Omental fat pad (tissue), 4 donors: ENCODE measurements at places on chromosomes 1 and 21. TPM values are rescaled to one million over a fixed set of nuclear protein-coding genes. Genes with fewer than 3 reads are reported as not detected.
A peak's percentile ranks its signal among the peaks of the same experiment; 100 is the strongest.

TTC3 gene
- 95.4 TPM for total RNA-seq

SLC1A7 gene
- total RNA-seq = 0.19 TPM

CACNA1S gene
- not detected for total RNA-seq

SLC25A34 gene
- total RNA-seq = 2.5 TPM

CHODL gene
- total RNA-seq = 0.48 TPM

FYB2 gene
- not detected for total RNA-seq

PTPN7 gene
- total RNA-seq = 3.5 TPM

THAP3 gene
- 35.0 TPM for total RNA-seq

LAPTM5 gene
- 205 TPM for total RNA-seq

SCAMP3 gene
- total RNA-seq = 72.9 TPM

CLDN19 gene
- not detected for total RNA-seq

GLMN gene
- total RNA-seq = 7.7 TPM

FNDC5 gene
- total RNA-seq = 0.48 TPM

DNA sequence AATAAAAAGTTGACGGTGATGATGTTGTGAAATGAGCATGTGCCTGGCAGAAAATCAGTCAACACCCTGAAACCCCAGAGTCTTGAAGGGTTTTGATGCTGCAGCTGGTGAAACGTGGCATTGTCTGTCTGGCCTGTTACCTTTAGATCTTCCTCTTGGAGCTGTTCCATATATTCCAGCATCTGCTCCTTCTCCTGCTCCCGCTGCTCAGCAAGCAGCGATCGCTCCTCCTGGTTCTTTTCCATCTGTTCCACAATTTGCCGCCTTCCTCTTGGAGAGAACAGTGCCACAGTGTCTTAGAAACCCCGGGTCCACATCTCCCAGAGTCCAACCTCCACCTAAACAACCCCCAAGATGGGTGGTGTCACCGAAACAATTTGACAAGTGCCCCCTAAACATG is 15.7 kb downstream of the CFAP45 start:
- DNase-seq = no peak

DNA sequence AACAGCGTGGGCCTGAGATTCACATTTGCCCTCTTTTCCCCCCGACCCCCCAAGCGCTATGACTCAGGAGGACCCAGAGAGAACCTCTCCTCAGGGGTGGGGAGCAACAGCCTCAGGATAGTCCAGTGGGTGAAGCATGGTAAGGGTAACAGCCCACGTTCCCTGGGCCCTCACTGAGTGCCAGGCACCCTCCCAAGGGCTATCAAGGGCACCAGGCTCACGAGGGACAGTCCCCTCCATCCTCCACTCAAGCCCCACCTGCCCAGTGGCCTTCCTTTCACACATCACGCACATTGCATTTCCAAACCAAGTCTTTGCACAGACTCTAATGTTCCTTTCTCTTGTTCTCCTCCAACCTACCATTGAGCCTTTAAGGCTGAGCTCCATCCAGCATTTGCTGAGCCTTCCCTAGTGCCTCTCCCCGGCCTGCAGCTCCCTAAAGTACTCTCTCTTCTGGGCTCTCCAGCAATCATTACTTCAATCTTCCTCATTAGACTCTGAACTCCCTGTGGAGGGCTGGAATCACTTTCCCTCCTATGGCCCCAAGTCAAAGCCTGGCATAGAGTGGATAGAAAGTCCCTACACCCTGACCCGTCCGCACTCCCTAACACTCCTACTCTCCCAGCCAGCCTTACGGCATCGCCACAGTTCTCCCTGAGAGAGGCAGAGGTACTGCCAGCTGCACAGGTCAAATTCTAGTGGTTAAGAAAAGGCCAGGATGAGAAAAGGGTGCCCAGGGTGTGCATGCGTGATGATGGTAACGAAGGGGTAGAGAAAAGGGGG is 1.0 kb downstream of the AKR7A2 start:
- DNase-seq = no peak

DNA sequence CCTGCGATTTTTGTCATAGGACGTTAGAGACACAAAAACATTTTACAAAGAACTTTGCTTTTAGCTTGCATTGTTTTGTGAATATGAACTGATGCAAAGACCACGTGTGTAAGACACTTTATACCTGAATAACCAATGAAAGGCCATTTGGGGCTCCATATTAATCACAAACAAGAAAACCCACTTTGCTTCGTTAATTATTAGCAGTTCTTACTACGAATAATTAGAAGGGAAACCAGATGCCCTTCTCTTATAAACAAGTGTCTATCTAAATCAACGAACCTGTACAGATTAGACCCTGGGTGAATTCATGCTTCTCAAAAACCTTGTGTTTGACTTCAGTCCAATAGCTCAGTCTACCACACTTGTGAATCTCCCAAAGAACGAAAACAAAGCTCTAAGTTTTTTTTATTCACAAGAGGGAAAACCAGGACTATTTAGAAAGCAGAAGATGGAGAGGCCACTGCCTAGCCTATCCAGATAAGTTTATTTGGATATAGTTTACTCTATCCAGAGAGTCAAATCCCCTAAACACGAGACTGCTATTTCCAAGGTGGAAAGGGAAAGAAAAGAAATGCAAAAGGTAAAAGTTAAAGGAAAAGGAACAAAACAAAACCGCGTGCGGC is 897 bp downstream of the CYYR1 start:
- no peak for DNase-seq

- peak; percentile 80 for DNase-seq
Measured at GRCh38 chr1:28518000-28518744, 12.3 kb downstream of the RCC1 start.

- DNase-seq = no peak
Measured at GRCh38 chr1:221706876-221707582, 34.9 kb downstream of the DUSP10 start.

DNA sequence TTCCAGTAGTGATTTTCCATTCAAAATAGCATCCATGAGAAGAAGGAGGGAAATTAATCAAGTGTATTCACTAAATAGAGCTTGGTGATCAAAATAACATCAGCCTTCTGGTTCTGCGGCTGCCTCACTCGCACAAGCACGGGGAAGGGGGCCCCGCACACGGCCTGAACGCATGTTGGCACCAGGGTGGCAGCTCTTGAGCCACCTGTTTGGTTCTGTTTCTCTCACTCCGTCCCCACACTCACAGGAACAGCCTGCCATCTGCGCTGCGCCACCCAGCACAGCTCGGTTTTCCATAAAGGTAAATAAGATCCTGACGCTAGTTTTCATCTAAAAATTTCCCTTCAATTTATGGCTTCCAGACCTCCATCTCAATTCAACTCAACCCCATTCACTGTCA is 49.4 kb downstream of the TIAM1 start:
- no peak for DNase-seq

DNA sequence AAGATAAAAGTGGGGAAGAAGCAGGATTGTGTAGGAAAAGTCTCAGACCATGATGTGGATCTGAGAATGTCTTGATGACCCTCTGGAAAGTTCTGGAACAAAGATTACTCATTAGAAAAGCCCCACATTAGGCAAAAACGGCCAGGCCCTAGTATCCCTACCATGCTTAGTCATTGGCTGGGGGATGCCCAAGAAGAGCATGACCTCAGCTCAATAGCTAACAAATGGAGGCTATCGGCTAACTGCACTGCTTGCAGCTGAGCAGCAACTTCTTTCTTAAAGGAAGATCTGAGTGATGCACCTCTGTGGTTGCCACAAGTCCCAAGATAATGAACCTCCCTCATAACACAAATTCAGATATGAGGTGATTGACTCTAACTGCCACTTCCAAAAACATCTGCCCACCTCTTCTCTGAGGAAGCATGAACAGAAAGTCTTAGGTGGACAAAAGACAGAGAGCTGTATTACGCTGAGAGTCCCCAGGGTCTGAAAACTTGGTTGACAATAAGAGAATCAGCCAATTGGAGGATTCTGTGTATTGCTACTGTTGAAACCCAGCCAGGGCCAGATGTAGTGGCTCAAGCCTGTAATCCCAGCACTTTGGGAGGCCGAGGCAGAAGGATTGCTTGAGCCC is 64.6 kb upstream of the AK4 start:
- no peak for DNase-seq

- DNase-seq = no peak
Measured at GRCh38 chr1:39409055-39409816, 82.2 kb upstream of the BMP8A start.

DNA sequence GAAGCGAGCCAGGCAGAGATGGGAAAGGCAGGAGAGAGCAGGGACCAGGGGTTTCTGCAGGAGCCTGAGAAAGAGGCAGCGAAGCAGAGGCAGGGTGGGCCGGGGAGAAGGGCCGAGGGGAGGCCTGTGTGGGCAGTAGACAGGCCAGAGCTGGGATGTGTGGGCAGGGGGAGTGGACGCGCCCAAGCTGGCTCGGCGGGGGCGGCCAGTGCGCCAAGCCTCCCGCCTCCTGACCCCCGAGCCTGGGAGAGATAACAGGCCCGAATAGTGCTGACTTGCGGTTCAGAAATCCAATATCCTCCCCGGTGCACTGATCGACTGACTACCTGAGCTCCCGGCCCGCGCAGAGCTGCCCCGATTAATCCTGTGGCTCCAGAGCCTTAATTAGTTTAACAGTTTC is 41.9 kb downstream of the AHDC1 start:
- DNase-seq = no peak

DNA sequence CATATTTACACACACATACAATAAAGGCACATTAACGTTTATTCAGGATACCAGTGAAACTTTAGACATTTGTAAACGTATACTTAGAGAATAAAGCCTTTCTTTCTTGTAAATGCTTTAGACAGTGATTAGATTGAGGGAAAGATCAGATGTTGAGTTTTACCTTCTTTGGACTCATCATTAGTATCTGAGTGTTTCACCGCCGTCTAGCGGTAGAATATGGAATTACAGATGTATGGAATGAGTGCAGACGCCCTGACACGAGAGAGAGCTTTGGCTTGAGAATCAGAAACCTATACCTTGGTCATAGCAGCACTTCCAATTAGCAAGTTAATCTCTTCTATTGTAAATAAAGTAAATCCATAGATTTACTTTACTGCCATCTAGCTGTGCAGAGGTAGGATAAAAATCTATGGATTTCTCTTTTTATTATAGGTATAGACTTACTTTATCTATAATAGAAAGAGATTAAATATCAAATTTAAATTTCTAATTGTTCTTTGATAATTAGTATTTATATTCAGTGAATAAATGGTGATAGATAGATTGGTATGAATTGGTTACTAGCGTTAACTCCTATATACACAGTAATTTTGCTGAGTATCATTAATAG is 12.6 kb downstream of the FLG2 start:
- no peak for DNase-seq

GRCh38 chr1:205626216-205626615 is 5.6 kb downstream of the ELK4 start:
- DNase-seq = no peak

- DNase-seq = no peak
Measured at GRCh38 chr21:35451276-35451675, 402.2 kb upstream of the RUNX1 start.

GRCh38 chr1:82690411-82690810 is 889.7 kb downstream of the ADGRL2 start:
- no peak for DNase-seq

- DNase-seq = no peak
Measured at GRCh38 chr1:30264672-30265025, 458.7 kb downstream of the MATN1 start.

DNA sequence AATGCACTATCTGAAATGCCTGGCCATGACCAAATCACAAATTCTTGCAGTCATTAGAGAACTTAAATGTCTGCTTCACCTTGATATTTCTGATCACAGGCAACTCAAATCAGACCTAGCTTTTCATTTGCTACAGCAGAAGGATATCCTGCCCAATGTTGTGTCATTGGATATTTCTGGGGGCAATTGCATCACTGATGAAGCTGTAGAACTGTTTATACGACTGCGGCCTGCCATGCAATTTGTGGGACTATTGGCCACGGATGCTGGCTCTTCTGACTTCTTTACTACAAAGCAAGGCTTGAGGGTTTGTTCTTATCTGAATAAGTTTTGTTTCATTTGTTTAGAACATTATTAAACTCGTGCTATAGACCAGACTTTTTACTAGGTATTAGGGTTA is 14.9 kb downstream of the ZYG11A start:
- DNase-seq = no peak

- no peak for DNase-seq
Measured at GRCh38 chr1:172838680-172839313, 179.9 kb downstream of the FASLG start.

GRCh38 chr1:165424454-165425216 is 20.3 kb downstream of the RXRG start:
- DNase-seq = no peak

DNA sequence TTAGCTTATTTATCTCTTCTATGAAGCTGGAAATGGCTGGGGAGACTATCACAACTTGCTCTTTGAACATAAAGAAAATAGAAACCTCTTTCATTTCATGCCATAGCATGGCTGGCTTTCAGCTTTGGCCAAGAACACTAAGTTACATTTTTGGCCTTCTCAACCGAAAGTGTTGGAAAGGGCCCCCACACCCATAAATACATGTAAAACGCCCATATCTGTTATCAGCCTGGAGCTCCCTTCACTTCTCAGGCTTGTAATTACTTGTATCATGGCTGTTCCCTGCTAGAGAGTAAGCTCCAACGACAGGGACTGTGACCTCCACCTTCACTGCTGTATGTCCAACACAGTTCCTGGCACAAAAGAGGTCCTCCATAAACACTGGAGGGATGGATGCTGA is 12.7 kb upstream of the EIF4G3 start:
- DNase-seq = no peak

GRCh38 chr1:44827197-44828002 is 15.7 kb downstream of the PTCH2 start:
- DNase-seq = no peak

DNA sequence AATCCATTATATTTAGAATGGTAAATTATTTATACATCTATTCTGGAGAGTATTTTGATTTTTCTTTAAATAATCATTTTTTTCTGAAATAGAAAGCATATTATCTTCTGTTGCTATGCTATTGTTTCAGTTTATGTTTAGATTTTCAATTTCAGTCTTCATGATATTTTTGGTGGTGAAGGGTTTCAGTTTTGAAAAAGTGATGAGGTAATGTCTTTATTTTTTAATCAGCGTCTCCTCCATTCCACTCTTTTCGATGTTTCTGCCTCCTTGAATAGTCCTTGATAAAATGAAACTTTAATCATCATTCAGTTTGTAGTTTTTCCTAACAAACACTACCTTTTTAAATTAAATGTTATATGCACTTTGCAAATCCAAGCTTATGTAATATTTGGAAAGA is 428.6 kb downstream of the PTPRC start:
- DNase-seq = no peak

GRCh38 chr1:29283804-29284195 is 47.5 kb downstream of the PTPRU start:
- no peak for DNase-seq

DNA sequence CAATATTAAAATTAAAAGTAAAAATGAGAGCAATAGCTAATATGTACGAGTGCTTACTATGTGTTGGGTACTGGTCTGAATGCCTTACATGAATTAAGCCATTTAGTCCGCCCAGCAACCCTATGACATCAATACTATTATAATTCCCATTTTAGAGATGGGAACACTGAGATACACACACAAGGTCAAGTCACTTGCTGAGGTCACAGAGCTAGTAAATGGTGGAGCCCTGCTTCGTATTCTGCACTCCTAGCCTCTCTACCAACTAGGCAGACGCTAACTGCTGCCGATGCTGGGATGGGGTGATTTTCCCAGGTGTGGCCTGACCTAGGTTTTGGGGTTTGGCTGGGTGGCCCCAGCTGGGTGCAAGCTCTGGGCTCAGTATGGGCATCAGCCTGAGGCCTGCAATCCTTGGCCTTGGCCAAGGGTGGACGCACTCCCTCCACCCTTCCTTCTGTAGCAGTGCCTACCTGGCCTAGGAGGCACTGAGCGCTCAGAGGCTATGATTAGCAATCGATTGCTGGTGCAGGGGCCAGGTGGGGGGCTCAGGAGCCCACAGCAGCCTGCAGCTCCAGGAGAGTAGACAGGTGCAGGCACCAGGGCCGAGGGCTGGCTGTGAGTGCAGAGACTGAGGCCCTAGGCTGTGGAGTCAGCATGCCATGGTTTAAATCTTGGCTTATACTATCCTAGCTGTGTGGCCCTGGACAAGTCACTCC is 2.7 kb downstream of the FAM131C start:
- no peak for DNase-seq
